M059J (cell line): ENCODE measurements at places on chromosomes 5 and 9. TPM values are rescaled to one million over a fixed set of nuclear protein-coding genes. Genes with fewer than 3 reads are reported as not detected.

The SLC34A3 gene
- total RNA-seq: 0.10 TPM in 1 of 2 replicates, not detected in the other

DNA sequence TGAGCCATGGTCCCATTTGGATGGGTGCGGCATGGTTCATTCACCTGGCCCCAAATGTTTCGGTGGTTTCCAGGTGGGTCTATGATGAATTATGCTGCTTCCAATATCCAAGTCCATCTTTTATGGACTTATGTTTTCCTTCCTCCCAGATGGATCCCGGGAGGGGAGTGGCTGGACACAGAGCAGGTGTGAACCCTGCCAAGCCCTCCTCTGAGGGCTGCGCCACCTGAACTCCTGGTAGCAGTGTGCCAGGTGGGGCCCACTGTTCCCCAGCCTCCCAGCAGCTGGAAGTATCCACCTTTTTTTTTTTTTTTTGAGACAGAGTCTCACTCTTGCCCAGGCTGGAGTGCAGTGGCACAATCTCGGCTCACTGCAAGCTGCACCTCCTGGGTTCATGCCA lies 42.9 kb downstream of the WNK2 start:
- DNase-seq: no peak

DNA sequence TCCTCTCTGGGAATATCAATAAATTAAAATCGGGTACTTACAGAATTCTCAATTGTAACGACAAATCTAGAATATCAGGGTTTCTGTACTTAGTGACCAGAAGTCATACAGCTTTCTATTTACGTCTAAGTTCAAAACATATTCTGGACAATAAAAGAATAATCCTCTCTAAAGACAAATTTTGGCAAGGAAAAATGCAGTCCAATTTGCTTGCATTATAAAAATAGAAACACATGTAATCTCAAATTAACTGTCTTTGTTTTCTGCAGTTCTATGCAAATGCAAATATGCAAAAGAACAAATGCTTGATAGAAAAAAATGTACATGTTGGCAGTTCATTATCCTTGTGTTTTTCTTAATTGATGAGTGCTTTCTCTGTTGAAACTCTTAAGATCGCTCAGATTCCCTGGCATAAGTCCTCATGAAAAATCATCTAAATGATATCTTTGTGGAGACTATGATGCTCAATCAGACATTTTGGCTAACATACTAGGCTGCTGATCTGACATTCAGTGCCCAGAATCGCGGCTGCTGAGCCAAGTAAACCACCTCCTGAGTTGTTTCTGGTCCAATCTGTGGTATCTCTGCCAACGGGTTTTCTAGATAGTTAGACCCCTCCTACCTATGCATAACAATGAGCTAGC lies 990.1 kb upstream of the C9orf72 start:
- no peak for DNase-seq

The GPR150 gene
- total RNA-seq: 0.34 and 2.4 TPM in 2 replicates

The PKN3 gene
- 3.5 and 7.4 TPM in 2 replicates for total RNA-seq

The OXCT1 gene
- total RNA-seq: 17.8 and 23.5 TPM in 2 replicates

The BRD3 gene
- total RNA-seq: 4.6 and 5.5 TPM in 2 replicates

- no peak for DNase-seq
Observed at GRCh38 chr5:21574961-21575360, 1278.2 kb downstream of the CDH12 start.

The ATP6V1G1 gene
- total RNA-seq: 175 and 227 TPM in 2 replicates

The PCDH12 gene
- not detected in 2 replicates for total RNA-seq

DNA sequence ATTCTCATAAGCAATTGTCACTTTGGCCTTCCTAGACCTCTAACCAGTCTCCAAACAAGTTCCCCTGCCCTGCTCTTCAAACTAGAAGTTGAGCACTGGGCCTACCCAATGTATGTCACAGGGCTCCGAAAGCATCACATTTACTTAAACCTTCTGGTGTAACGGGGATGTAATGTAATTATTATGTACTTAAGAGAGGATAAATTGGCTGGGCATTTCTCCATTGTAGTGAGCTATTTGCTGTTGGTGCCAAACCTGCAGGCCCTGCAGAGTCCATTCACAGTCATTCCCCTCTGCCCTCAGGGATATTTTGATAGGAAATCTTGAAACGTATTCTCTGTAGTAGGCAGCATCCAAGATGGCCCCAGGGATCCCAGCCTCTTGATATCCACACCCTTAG lies 64.2 kb upstream of the GNE start:
- DNase-seq: no peak

DNA sequence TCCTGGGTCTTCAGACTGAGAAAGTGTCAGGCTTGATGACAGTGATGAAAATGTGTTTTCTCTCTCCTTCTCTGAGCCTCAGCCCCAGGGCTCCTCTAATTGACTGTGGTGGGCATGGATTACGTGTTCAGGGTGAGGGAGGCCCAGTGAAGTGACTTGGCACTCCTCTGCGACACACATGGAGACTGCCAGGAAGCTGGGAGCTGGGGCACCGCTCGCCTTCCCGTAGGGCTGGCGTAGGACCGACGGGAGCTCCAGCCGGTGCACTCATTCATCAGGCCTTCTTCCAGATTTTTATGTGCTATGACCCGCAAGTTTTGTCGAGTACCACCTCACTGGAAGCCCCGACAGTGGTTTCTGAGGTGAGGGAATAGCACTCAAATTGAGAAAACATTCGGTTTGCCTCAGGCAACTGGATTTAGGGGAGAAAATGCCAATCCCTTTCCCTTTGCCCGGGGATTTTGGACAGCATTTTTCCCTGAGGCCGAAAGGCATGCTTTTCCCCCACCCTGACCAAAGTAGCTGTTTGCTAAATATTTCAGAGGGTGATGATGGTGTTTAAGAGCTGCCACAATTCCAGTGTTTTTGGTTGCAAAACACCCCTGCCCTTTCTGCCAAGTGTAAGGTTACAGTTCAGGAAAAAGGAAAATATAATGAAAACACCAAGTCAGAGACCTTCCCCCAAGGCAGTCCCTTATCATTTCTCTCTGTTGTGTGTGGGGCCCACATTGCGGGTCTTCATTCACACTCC lies 83.7 kb downstream of the PCSK5 start:
- peak; percentile 3 for DNase-seq

The ESM1 gene
- 0.37 and 1.1 TPM in 2 replicates for total RNA-seq
